ENCODE measurements at places on chromosomes 7 and 10.

- no peak for DNase-seq
Observed at GRCh38 chr10:121956111-121957061, 18.6 kb downstream of the NSMCE4A start.

GRCh38 chr10:80596391-80597257 lies 58.9 kb downstream of the SH2D4B start:
- peak; percentile 42 for DNase-seq

- DNase-seq, result no peak
Observed at GRCh38 chr10:44126291-44126717, 258.6 kb downstream of the CXCL12 start.

- no peak for DNase-seq
Observed at GRCh38 chr7:83921941-83922607, 272.5 kb downstream of the SEMA3A start.

DNA sequence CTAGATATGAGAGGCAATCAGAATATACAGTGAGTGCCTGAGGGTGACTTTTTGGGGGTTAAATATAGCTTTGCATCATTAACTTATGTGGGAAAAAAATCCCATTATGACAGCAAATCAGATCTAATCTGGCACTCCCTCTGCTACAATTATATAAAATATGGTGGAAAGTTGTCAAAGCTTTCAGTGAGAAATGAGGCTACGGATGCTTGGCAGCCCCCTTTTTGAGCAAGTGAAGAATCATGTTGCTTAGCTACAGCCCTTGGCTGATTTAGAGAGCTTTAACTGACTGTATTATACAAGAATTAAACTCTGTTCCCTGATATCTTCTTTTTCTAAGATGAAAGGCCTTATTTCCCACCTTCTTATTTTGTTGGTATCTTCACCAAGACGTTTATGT lies 57.4 kb downstream of the GPR158 start:
- no peak for DNase-seq

DNA sequence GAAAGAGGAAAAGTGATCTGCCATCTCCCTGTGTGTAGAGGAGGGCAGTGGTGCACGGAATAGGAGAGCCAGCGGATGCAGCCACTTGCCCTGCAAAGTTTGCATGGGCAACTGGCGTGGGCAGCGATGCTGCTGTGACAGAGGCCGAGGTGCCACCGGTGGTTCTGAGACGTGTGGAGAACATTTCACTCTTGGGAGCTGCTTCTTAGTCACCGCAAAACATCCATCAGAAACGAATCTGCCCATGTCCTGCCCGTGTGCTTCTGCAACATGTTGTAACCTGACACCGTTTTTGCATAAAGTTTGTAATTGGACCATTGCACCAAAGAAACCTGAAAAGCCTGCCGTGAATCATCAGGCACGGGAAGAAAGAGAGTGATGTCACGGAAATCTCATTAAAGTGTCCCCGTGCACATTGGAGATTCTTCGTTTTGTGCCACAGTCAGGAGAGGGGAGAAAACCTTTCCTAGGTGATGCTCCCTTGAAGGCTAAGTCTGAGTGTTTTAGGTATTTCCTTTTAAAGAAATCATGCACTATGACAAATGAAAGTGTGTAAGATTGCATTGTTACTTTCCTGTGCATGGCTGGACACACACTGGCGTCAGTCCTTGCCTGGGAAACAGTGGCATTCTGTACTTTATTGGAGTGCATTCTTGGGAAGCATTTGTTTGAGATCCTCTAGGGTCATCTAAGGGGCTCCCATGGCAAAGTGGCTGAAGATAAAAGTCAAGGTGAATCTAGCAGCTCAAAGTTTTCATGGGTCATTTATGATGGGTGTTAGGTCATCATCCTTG lies 302.6 kb downstream of the KLF6 start:
- no peak for DNase-seq

- no peak for DNase-seq
Observed at GRCh38 chr10:22834471-22834870, 93.4 kb upstream of the ARMC3 start.

GRCh38 chr10:75477680-75478079 lies 46.3 kb downstream of the LRMDA start:
- no peak for DNase-seq

GRCh38 chr7:124618871-124619270 lies 146.7 kb downstream of the GPR37 start:
- no peak for DNase-seq

DNA sequence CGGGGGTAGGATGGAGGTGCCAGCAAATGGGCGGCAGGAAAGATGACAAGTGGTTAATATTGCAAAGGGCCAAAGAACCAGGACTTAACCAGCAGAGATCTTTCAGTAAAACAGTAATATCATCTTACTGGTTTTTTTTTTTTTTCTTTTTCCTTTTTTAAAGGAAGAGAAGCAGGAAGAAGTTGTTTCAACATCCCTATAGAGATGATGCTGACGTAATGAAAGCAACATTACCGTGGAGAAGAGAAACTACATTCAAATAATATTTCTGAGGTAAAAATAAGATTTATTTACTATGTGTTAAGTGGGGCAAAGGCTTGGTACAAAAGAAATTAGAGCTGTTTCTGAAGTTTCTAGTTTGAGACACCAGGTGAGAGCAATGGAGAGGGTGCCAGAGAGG lies 11.0 kb downstream of the MINDY3 start:
- DNase-seq, result no peak

GRCh38 chr7:29147821-29148220 lies 1.5 kb upstream of the CPVL start:
- DNase-seq, result no peak

DNA sequence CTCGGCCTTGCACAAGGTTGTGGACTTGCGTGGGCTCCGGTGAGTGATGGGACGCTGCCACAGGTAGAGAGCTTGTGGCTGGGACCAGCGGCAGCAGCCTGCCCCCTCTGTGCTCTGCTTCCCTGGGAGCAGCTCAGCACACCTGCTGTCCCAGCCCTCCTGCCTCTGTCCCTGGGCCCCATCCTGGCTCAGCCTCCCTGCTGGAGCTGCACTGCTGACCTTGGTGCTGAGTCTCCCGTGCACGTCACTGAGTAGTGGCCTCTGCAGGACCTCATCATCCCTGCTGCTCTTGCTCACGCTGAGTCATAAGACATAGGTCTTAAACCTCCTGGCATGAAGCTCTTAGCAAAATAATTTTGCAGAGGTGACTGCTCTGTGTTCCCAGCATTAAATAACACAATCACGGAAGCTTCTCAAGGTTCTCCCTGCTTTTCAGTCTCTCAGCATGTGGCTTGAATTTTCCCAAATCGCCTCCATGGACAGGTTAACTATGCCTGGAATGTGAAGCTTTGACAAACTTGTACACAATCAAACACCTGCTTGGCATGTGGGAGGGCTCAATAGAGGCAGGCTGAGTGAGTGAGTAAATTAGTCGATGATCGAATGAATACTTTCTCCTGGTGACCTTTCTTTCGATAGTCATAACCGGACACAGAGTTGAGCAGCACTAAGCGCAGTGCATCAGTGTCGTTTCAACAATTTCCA lies 63.8 kb upstream of the NPS start:
- no peak for DNase-seq

DNA sequence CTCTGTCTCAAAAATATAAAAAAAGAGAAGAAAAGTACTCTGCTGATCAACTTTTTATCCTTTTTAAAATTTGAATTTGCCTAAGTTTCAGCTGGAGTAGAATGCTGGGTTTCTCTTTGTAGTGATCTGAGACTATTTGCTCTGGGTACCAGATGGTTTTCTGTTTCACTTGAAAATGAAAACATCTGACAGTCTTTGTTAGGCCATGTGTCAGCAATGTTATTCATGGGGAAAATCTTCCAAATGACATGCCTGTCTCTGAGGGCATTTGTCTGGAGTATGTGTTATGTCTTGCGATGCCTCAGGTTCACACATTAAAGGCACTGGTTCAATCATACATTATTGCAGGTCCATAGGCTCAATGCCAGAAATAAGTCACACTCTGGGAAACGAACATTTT lies 175.3 kb upstream of the TMEM229A start:
- no peak for DNase-seq

DNA sequence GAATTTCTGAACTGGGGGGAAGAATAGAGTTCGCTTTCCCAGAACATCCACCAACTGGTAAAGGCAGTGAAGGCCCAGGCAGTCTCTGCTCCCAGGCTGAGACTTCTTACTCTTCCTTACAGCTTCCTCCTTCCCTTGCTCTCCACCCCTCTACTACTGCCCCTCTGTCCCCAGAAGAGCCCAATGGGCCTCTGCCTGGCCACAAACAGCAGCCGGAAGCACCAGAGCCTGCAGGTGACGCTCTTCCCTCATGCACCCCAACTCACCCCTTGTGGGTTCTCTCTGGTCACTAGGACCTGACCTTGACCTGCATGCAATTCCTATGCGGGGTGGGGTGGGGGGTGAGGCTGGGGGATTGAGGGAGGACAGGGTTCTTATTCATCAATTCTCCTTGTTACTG lies 16.5 kb downstream of the FAM131B start:
- DNase-seq, result no peak

DNA sequence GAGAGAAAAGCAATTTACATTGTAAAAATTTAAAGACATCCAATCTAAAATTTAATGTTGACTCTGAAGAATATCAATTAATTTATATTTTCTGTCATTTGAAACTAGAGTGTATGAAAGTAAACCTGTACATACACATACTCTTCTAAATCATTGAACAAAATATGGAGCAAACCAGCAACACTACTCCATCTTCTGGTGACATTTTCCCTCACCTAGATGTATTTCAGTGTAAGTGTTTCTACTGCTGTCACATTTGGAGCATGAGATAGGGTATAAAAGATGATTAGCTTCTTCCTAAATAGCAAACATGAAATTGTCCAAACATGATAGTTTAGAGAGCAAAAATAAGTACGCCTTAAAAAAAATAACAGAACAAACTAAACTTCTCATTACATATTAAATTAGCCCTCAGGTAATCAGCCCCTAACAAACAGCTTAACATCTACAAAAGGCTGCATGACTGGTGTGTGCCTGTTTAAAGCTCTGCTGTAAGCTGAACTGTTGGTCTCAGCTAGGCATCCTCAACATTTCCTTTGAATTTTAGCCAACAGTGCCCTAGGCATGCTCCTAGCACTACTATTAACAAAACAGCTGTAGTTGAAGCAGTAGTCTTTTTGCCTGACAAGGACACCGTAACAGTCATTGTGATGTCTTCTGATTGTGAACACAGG lies 189.8 kb downstream of the CTNNA3 start:
- DNase-seq, result no peak

DNA sequence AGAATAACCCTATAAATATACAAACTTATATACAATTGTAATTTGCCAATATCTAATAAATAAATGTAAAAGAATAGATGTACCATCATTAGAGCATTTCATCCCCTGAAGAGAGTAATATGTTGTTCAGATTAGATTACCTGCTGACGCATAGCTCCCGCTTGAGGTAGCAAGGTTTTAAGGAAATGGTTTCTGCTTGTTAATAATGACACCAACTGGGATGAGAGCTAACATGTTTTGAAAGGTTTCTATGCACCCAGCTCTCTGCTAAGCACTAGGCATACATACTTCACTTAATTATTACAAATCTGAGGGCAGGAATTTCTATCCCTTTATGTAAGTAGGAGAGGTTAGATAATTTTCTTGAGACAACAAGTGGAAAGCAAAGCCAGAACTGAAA lies 1003.3 kb upstream of the SORCS1 start:
- DNase-seq, result no peak

GRCh38 chr10:89283936-89284475 lies 17.8 kb upstream of the IFIT2 start:
- DNase-seq, result no peak

- DNase-seq, result no peak
Observed at GRCh38 chr7:66964411-66964810, 31.0 kb downstream of the SBDS start.

DNA sequence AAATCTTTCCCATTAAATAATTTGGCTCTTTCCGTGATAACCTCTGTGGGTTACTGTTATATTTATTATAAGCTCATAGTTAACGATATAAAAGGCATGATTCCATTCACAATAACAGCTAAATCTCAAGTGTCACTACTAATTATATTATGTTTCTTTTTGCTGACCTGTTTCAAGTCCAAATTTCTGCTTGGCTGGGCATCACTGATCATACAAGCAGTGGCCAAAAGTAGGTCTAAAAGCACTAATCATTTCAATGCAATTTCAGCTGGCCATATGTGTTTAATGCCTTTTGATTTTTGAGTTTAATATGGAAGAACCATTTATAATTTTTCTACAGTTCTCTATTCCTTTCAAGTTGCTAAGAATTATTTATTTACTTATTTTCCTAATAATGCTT lies 110.7 kb downstream of the SEMA3A start:
- DNase-seq, result no peak

DNA sequence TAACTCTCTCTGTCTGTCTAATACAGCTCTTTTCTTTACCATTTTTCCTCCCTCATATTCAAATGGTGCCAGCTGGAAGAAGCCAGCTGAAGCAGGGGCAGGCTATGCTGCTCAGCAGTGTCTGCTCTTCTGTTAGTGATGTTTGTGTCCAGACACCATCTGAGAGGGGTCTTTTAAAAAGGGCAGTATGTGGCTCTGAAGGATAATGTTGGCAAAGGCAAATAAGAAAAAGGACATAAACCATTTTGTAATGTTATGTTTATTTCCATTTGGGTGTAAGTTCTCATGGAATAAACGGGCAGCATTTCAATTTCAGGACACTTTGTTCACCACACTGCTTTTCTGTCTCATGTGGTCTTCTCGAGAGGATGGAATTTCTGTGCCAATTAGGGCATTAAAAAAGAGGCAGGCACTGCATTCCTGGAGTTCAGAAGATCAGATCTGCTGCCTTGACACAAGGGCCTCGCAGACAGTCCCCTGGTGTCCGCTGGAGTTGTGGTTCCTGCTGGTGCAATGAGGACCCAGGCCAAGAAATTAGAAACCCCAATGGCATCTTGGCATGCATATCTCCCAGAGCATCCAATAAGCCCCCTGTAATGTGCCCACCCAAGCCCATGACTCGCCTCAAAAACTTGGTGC lies 109.0 kb upstream of the ELMO1 start:
- DNase-seq, result no peak

GRCh38 chr10:76632767-76633051 lies 1004.9 kb downstream of the KCNMA1 start:
- no peak for DNase-seq

DNA sequence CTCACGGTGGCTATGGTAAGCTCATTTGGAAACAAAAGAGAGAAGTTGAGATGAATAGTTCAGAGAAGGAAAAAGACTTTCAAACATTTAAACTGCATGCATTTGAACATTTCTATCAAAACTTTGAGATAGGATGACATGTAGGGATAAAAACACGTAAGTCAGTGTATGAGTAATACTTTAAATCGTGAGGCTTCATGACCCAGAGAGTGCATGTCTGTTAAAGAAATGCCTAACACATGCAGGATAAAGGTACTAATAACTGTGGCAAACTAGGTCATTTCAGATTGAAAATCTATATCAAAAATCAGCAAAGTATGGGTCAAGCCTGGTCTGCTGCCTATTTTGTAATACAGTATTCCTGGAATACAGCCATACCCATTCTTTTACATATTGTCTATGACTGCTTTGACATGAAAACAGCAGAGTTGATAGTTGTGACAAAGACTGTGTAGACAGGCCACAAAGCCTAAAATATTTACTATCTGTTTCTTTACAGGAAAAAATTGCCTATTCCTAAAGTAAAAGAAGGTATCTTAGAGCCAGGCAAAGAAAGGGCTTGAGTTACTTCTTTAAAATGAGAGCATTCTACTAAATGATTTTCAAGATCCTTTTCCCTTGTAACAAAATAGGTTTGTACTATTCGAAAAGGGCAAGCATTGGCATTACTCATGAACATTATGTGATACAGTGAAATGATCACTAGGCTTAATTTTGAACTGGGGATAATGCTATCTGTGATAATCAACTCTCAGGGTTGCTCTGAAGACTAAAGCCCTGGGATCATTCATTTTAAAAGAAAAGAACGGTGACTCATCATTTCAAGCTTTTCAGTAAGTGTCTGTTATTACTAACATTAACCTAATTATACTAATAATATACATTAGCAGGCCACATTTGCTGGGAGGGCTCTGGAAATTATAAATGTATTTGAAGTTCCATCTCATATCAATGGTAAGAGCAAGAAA lies 185.9 kb downstream of the CRPPA start:
- no peak for DNase-seq
